CD4-positive, alpha-beta T cell (primary cell): ENCODE measurements at places on chromosomes 7 and 10.

DNA sequence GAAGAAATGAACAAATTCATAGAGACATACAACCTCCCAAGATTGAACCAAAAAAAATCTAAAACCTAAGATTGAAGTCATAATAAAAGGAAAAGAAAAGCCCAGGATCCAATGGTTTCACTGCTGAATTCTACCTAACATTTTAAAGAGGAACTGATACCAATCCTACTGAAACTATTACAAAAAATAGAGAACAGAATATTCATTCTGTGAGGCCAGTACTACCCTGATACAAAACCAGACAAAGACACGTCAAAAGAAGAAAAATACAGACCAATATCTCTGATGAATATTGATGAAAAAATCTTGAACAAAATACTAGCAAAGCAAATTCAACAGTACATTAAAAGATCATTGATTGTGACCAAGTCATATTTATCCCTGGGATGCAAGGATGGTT is 128.5 kb upstream of the STEAP1 start:
- no peak for DNase-seq

DNA sequence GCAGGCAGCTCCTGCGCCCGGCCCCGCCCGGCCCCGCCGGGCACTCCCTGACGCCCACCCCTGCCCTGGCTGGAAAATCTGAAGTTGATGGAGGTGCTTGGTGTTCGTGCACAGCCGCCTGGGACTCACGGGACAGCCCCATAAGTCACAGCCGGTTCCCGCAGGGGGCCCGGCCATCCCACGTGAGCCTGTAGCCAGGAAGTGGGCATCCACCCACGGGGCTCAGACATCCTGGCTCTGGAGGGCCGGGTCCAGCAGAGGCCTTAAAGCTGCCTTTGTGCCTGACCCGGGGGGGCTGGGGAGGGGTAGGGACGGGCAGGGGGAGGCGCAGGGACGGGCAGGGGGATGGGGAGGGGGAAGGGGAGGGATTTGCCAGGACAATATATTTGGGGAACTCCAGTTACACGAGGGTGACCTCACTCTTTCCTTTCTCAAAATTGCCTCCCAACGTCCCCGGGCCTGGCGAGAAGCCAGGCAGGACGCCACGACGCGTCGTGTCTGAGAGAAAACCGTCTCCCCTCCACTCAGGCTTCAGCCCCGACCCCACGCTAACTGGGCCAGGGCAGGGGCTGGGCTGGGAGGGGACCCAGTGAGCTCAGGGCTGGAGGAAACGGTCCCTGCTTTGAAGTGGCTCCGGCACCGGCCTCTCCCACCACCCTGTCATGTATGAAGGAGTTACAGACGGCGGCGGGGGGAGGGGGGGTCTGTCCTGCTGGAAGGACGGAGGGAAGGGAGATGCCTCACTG is 82.1 kb upstream of the PDGFA start:
- DNase-seq: peak; percentile 57

DNA sequence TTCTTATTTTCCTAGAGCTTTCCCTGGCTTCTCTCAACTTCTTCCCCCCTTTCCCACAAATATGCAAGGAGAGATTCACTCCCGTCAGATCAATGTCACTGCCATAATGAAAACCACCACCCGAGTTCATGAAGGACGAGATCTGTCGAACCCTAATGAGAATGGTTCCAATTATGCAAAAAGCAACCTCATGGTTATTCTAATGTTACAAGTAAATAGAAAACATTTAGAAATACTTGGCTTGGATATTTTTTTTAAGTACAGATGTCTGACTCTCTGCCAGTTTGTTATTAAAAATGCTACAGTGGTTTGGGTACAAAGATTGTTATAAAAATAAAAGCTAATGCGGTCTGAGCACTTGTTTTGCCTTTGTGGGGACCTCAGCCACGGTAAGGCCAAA is 25.9 kb upstream of the EMX2 start:
- no peak for DNase-seq

DNA sequence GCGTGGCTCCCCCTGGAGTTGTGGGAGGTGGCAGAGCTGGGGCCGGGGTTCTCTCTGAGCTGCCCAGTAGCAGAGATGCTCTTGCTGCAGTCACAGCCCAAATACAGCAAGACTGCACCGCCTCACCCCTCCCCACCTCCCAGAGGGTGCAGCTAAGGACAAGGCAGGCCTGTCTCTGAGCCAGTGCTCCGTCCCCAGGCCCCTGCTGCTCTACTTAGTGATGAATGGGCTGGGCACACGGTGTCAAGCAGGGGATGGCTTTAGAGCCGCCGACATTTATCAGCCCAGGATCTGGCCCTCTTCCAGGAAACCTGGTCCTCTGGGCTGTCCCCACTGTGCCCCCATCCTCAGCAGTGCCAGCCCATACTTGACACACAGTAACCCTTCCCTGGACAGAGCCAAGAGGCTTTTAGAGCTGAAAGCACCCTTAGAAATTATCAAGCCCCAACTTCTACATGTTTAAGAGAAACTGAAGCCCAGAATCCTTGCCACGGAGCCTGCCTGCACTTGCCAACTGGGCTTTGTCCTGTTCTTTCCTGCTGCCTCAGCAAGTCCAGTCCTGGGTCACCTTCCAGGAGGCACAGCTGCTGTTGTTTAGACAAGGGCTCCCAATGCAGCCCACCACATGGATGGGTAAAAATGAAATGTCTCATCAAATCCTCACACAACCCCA is 137.1 kb upstream of the UNC5B start:
- no peak for DNase-seq

DNA sequence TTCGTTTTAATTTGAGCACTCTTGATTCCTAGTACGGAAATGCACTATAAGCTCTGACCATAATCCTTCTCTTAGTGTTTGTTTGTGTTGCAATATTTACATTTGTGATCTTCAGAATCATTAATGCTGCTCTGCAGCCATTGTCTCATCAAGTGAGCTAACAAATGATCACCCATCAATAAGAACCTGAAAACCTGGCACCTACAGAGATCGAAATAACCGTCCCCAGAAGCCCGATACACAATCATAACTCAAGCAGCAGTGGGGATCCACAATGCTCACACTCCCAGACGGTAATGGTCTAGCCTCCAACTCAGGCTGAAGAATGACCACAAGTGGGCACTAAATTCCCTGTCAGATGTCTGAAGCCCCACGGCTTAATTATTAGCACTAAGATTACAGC is 156.0 kb upstream of the NFE2L3 start:
- no peak for DNase-seq

- DNase-seq: no peak
Measured at GRCh38 chr10:76959111-76959510, 678.5 kb downstream of the KCNMA1 start.

- no peak for DNase-seq
Measured at GRCh38 chr7:77843194-77843593, 44.6 kb downstream of the PHTF2 start.

DNA sequence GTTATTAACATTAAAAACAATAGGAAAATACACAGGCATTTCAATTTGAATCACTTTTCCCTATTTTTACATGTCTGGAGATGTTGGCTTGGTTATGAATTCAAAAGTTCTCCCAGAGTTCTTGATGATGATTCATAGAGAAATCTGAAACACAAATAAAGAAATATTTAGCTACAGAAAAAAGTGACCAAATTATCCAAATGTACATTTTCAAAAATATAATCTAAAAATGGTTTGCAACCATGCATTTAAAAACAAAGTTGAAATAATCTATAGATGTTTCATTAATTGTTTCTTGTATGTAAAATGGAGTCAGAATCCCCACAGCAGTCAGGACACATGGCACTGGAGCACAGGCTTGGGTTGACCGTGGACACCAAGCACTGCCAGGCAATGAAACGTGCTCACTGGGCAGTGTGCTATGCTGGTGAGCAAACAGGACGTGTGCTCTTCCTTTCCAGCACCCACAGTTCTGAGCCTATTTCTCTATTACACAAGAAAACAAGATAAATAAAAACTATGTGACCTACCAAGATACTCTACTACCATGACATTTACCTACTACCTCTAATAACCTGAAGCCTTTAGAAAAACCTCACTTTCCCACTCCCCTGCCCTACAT is 44.1 kb upstream of the PTPRN2 start:
- no peak for DNase-seq

DNA sequence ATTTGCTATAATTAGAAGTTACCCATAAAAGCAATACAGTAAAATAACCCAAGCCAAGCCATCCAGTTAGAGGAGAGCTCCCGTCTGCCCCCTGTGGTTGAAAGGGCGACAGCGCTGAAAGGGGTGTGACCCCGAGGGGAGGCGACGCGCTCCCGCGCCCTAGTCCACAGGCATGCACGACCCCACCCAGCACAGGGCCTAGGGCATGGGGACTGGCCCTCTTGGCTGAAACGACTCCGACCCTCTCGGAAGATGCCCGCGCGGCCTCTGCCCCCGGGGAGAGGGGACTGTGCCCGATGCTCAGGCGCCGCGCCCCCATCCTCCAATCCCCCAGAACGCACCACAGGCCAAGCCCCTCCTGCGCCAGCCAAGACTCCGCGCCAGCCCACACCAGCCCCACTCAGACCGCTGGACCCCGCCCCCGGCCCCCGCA is 64.0 kb downstream of the CSGALNACT2 start:
- DNase-seq: peak; percentile 34

DNA sequence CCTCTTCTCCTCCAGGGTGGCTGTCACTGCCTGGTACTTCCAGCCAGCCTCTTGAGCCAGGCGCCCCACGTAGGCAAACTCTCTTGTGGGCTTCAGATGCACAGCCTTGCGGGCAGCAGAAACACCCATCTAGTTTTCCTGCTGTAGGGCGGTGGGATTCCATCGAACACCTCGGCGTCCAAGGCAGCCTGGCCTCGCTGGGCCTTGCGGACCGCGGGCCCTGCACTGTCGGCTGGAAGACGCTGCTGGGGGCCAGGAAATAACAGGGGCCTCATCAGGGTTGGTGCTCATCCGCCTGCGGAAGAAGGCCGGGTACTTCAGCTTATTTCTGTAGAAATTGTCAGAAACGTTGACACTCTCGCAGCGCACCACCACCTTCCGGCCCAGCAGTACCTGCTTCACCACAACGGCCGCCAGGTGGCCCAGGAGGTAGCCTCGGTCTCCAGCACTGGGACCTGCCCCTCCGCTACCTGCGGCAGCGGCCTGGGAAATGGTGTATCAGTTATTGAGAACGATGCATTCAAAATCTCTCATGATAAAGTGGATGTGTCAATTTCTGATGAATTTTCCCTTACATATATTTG is 61.1 kb downstream of the WDFY4 start:
- no peak for DNase-seq

DNA sequence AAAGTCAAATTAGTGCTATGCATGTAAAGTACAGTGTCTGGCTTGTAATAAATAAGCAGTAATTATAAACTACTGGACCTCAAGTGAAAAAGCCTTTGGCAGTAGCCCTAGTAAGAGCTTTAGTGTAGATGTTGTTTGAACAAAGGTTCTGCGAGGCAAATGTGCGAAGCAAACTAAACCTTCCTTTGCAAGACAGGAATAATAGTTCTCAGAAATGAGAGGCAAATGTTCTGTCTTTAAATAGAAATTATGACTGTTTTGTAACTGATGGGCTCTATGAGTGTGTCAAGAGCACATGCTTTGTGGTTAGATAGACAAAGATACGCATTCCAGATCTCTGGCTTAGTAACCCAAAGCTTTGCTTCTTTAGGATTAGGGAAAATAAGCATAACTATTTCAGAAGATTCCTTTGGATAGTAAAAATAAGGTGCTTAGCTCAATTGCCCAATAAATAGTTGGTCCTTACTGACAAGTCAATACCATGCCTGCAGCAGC is 169.2 kb upstream of the CDC14C start:
- DNase-seq: no peak

DNA sequence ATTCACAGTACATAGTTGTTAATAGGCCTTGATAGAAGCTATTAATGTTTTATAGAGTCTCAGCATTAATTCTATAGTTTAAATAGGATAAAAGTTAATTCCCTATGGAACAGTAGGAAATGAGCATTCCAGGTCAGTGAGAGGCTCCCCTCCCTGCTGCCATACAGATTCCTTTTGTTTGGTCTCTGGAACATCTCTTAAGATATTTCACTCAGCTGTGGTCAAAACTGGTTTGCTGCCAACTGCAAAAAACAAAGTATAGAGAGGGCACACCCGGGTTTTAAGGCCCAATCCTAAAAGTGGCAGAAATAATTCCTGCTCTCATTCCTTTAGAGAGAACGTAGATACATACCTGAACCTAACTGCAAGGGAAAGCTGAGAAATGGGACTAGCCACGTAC is 51.3 kb downstream of the MDFIC start:
- no peak for DNase-seq

DNA sequence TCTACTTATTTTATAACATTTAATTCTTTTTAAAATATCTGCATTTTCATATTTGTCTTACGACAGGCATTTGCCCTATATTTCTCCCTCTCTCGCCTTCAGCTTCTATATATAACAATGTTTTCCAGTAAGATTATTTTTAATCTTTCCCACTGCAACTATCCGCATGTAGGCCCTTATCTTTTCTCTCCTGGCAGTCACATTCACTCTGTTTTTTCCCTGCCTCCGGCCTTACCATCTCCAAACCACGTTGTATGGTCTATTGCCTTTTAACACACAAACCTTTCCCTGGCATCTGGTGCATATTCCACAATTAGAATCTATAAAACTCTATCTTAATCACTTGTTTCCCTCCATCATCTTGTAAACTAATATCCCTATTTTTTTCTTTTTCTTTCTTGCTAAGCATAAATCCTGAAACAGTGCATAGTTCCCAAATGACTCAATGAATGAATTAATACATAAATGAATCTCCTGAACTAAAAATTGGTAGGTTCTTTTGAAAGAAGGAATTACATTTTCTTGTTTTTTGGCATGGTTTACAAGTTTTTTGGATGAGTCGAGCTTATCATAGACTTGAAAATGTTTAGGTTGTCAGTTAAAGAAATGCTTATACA is 173.2 kb downstream of the SEMA3A start:
- DNase-seq: no peak

DNA sequence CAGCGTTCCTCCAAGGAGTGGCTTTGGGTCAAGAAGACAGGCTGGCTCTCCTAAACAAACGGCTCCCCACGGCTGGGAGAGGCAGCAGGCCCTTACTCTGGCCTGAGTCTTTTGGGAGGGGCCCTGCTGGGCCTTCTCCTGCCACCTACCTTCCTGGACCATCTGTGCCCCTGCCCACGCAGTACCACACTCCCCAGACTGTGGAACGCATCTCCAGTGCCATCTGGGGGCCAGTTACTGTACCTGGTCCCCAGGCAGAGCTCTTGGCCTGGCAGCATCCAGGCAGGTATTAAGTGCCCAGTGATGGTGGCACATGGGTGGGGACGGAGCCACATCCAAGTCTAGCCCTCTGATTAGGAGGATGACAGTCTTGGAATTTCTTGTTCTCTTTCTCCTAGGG is 14.4 kb downstream of the ALKBH4 start:
- peak; percentile 48 for DNase-seq

GRCh38 chr10:56139405-56139804 is 221.7 kb downstream of the ZWINT start:
- DNase-seq: no peak

GRCh38 chr10:843703-844102 is 87.8 kb downstream of the LARP4B start:
- no peak for DNase-seq

GRCh38 chr10:25828475-25828874 is 105.6 kb upstream of the MYO3A start:
- no peak for DNase-seq

- peak; percentile 14 for DNase-seq
Measured at GRCh38 chr7:99112097-99112496, 31.8 kb downstream of the SMURF1 start.
